ENCODE measurements at places on chromosomes 2 and 18.

- no peak for DNase-seq
Observed at GRCh38 chr2:152031747-152032306, 67.0 kb downstream of the CACNB4 start.

- no peak for DNase-seq
Observed at GRCh38 chr18:79912994-79913831, 38.2 kb downstream of the SLC66A2 start.

DNA sequence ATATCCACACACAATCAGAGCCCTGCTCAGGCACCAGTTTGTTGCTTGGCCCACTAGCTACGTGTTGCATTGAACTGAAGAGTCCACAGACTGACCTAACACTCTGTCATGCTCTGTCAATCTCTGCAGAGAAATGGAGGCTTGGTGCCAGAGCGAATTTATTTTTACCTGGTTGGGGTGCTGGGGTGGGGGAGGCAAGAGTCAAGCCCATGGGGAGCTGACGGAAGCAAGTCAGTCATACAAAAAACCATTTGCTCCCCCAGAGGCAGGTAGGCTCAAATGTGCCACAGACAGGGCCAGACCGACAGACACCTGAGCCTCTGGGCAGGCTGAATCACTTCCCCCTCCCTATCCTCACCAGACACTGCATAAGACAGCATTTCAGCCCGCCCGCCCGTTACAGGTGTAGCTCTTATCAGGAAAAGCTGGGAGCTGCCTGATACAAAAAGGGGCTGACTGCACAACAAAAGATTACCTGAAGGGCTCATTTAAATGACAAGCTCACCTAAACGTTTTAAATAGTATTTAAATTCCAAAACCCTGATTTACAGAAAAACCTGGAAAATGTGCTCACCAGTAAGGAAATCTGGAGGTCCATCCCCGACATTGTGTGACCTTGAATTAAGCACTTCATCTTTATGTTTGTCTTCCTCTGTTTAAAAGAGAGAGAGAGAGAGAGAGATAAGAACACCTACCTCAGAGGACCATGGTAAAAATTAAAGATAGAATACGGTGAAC lies 2.1 kb upstream of the PCBP1 start:
- peak; percentile 50 for DNase-seq

- no peak for DNase-seq
Observed at GRCh38 chr2:127355407-127356008, 32.3 kb downstream of the MAP3K2 start.
